ENCODE measurements at places on chromosomes 2 and 18.

GRCh38 chr2:112658301-112658700 lies 12.6 kb downstream of the SLC20A1 start:
- no peak for DNase-seq

DNA sequence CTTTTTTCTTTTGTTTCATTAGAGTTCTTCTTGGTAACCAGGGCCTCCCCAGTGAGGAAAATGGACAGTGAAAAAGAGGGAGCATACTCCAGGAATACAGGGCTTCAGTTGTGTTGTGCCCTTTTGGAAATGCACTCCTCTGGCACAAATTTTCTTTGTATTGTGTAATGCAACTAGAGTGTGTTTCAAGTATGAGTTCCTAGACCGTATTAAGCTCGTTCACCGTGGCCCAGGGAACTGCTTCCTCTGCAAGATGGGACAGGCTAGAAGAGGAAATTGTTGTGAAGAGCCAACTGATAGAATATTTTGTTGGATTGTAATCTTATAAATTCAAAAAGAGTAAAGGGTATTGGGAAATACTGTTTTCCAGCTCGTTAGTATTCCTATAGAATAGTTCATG lies 137.2 kb upstream of the TTC39C start:
- no peak for DNase-seq

GRCh38 chr2:49186050-49186648 lies 31.8 kb upstream of the FSHR start:
- no peak for DNase-seq

- no peak for DNase-seq
Measured at GRCh38 chr2:10256515-10257031, 46.1 kb upstream of the HPCAL1 start.

All from MCF 10A (cell line).